Substantia nigra (tissue), 51 donors: ENCODE measurements at places on chromosomes 2 and 18.

GRCh38 chr2:45850558-45850957, 199.1 kb downstream of the PRKCE start:
- no peak for DNase-seq

GRCh38 chr2:26897807-26898479, 50.0 kb downstream of the DPYSL5 start:
- no peak for DNase-seq

DNA sequence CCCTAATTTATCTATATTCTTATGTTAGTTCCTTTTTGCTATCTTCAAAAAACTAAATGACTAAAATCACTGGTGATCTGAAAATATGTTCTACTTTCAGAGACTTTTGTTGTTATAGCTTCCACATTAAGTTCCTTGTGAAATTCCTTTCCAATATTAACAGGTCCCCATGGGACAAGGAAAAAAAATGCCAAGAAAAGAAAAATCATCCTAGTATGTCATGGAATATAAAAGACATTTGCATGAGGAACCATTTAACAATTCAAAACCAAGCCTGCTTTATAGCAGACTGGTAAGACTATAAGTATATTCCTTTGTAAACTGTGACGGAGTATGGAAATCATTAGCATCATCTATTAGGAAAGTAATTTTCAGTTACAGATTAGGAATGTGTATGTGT, 48.1 kb downstream of the COBLL1 start:
- no peak for DNase-seq

- DNase-seq, result no peak
These were observed 56.6 kb downstream of the GDF7 start for GRCh38 chr2:20723543-20723942.

DNA sequence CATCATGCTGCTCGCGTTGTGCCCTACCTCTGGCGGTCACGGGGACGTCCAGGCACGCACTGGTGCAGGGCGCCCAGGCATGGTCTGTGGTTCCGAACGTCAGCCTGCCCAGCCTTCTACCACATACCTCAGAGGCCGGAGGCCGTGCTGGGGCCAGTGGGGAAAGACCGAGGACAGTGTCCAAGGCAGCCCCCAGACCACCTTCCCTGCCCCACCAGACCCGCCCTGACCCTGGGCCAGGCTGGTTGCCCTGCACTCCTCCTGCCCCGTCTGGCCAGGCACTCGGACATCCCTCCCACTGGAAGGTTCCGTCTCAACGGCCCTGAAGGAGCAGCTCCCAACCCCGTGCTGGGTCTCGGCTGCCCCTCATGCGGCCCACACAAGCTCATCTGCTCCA, 32.8 kb downstream of the SLC66A2 start:
- no peak for DNase-seq

DNA sequence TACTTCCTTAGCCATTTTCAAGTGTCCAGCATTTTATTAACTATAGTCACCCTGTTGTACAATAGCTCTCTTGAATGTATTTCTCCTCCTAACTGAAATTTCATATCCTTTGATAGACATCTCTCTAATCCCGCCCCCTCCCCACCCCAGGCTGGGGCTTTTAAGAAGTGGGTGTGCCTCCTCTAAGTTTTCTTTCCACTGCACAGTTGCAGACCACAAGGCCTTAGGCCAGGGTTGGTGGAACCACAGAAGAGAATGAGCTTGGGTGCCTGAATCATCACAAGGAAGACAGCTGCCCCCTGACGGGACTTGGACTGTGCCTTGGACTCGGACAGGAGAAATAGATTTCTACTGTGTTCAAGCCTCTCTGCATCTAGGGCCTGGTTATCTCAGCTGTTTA, 193.4 kb downstream of the HAUS1 start:
- DNase-seq, result no peak

- DNase-seq, result no peak
These were observed 461.9 kb upstream of the HS6ST1 start for GRCh38 chr2:128780434-128781080.

DNA sequence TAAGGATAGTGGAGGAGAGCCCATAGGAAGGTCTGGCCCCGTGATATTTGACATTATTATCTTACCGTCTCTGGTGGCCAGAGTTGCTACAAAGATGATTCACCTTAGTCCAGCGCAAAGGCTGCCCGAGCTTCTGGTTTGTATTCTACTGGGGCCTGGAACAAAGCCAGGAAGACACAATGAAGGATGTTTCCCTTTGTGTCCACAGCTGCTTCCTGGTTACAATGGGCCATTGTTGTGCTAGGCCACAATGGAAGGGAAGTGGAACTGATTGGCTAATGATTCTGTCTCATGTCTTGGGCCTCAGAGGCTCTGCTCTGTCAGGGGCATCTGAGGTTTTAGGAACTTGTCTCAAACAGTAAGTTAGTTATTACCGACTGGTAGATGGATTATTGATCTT, 132.2 kb downstream of the TDRD15 start:
- DNase-seq, result peak; percentile 54

DNA sequence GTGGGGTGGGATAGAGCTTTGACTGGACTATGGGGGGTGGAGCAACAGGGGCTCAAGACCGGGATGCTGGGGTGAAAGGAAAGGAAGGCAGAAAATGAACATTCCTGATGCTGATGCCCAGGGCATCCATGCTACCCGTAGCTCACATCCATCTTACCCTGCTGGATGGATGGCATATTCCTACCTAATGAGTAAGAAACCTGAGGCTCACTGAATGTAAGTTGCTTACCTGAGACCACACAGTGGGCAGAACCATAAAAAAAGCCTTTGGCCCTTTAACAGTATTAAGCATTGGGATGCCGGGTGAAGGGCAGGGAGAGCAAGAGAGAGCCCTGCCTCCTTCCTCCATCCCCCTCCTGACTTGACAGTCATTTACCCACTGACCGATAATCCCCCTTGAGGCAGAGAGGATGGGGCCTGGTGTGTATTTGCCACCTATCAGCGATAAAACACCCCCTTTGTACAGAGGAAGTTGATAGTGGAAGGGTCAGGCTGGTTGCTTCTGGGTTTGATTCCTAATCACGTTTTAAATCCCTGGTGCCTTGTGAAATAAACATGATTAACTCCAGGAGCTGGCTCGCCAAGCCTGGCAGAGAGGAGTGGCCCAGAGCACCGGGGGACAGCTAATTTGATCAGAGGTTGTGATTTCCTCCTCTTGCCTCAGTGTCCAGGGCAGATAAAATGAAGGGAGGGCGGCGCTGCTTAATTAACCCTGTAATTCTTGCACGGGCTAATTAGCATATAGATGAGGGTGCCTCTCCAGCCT, 105.9 kb upstream of the HS6ST1 start:
- DNase-seq, result no peak

DNA sequence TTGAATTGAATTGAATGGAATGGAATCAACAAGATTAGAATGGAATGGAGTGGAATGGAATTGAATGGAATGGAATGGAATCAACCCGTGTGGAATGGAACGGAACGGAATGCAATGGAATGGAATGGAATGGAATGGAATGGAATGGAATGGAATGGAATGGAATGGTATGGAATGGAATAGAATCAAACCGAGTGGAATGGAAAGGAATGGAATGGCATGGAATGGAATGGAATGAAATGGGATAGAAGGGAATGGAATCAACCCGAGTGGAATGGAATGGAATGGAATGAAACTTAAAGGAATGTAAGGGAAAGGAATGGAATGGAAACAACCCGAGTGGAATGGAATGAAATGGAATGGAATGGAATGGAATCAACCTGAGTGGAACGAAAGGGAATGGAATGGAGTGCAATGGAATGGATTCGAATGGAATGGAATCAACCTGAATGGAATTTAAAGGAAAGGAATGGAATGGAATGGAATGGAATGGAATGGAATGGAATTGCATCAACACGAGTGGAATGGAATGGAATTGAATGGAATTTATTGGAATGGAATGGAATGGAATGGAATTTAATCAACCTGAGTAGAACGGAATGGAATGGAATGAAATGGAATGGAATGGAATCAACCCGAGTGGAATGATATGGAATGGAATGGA, 1146.6 kb downstream of the RPIA start:
- no peak for DNase-seq

DNA sequence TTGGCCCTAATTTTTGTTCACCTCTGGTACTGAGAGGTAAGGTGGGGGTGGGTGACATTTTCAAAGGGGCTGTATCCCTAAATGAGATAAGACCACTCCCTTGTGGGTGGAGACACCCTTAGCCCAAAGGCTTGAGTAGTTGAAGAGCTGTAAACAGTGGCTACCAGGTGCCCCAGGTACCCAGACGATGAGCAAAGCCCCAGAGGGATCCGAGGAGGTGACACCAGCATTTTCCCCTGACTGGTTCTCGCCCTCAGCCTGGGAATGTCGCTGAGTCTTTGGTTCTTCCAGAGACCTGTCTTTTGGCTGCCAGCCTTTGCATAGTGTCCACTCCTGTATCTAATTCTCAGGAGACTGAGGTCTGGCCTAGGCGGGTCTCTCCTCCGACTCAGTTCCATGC, 36.5 kb downstream of the RRM2 start:
- no peak for DNase-seq

- DNase-seq, result peak; percentile 61
These were observed 2.3 kb downstream of the ZFP36L2 start for GRCh38 chr2:43224131-43224570.

DNA sequence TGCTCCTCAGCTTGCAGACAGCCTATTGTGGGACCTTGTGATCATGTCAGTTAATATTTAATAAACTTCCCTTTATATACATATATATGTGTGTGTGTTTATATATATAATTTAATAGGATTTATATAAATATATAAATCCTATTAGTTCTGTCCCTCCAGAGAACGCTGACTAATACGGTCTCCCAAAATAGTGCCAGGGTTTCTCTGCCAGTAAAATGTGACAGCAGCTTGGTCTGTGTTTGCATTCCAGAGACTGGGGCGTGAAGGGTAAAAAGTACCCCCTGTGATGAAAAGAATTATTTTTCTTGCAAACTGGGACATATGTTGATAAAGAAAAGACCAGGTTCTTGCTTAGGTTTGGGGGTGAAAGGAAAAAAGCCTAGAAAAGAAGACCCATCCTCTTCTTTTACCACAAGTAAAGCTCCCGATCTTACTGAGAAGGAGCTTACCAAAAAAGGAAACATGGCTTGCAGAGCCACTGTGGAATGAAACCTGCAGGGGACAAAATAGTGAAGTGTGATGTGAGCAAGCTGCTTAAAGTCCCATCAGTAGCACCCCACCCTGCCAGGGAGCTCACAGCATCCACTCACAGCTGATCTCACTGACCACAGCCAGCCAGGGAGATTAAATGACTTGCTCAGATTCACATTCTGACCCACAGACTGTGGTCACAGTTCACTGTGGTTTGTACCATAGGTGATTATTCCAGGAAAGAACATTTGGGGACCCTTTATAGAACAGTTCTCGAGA, 110.9 kb upstream of the RMP24 start:
- DNase-seq, result no peak

DNA sequence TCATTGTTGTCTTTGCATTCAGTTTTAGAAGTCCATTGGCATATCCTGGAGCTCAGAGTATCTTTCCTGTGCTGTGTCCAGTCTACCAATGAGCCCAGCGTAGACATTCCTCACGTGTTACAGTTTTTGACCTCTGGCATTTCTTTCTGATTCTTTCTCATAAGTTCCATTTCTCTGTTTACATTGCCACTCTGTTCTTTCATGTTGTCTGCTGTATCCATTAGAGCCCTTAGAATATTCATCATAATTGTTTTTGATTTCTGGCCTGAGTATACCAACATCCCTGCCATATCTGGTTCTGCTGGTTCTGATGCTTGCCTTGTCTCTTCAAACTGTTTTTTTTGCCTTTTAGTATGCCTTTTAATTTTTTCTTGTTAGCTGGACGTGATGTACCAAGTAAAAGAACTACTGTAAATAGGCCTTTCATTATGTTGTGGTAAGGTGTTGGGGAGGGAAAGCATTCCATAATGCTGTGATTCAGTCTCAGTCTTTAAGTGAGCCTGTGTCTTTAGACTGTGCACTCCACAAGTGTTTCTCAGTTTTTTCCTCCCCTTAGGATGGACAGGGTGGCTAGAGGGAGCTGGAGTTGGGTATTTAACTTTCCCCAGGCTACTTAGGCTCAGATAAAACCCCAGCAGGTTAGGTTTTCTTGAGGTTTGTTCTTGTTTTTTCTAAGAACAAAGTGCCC, 35.6 kb downstream of the CEP192 start:
- DNase-seq, result no peak

- DNase-seq, result no peak
These were observed 11.6 kb upstream of the CPS1 start for GRCh38 chr2:210544831-210545230.
